Muscle of back (tissue), 13 donors: ENCODE measurements at places on chromosomes 16 and 17. TPM values are rescaled to one million over a fixed set of nuclear protein-coding genes. Genes with fewer than 3 reads are reported as not detected.
A peak's percentile ranks its signal among the peaks of the same experiment; 100 is the strongest.

The CMTM2 gene
- polyA plus RNA-seq, result 0.79 TPM

DNA sequence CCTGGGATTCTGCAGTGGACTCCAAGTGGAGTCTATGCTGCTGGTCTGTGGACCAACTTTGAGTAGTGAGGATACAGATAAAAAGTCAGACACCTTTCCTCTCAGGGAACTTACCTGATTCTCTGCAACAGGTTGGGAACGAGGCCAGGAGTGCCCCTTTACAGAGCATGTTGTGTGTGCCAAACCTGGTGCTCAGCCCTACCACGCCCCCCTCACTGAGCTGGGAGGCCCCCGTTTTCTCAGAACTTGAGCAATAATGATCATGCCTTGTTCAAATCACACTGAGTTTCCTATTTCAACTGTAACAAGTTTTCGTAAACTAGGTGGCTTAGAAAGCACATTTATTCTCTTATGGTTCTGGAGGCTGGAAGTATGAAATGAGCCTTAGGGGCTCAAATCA, 182.0 kb downstream of the COPRS start:
- no peak for DNase-seq

GRCh38 chr16:4018391-4018790, 97.9 kb downstream of the ADCY9 start:
- peak; percentile 62 for DNase-seq

The NTN3 gene
- 2.8 TPM for polyA plus RNA-seq

GRCh38 chr17:50278526-50279180, 4.4 kb downstream of the TMEM92 start:
- no peak for DNase-seq

The P4HB gene
- polyA plus RNA-seq, result 365 TPM

The PLA2G10 gene
- polyA plus RNA-seq, result 0.71 TPM

DNA sequence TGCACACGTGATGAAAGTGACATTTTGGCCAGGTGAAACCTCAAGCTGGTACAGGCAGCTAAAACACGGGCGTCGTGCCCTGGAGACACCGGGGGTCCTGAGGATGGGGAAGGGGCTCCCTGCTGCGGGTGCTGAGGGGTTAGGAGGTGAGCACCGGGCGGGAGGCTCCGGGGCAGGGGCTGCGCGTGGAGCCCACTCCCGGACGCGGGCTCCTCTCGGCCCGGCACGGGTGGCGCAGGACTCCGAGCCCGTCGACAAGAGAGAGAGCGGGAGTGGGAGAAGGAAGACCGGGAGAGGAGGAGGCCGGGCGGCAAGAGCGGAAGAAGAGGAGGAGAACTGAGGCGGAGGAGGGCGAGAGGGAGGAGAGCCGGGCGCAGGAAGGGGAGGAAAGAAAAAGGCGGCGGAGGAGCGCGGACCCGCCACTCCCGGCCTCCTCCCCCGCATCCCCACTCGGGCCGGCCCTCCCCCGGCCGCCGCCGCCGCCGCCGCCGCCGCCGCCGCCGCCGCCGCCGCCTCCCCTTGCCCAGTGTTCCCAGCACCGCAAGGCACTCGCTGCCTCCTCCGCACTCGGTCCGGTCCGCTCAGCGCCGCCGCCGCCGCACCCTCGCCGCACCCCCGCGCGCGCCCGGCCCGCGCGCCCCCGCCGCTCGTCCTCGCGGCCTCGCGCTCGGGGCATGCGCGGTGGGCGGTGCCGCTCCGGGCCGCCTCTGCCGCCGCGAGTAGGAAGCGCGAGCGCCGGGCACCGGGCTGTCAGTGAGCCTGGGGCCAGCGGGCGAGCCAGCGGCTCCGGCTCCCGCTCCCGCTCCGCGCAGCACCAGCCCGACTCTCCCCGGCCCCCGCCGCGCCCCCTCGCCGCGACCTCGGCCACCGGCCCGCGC, at the start of gene PRKCA:
TSS of gene PRKCA (plus strand) at position 750 of the 878 bp plus-strand sequence.
- peak; percentile 76 for DNase-seq
